NCI-H187 (cell line): ENCODE measurements at places on chromosomes 13 and 19.

DNA sequence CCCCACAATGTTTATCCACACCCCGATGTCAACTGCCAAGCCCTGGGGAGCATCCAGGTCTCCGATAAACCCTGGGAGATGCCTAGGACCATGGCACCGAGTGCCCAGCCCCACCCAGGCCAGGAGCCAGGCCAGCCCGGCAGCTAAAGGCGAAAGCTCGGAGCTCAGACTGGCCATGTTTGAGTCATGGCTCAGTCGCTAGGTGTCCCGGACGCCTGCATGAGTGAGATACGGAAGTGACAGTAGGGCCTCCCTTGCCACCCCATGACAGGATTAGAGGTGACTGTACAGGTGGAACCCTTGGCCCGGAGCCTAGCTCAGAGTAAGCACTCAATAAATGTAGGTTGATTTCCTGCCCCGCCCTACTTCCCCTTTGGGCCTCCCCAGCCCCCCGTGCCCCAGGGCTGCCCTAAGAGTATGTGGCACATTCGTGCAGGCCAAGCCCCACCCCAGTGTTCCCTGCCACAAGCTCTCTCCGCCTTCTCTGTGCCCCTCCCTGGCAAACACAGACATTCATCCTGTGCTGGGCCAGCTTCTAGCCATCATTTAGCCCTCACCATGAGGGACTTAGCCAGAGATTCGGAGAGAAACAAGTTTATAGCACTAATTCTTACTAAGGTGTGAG is 5.8 kb upstream of the TPM4 start:
- DNase-seq = no peak

- no peak for DNase-seq
These were observed at the start of gene LIM2 for GRCh38 chr19:51387924-51388389. Gene LIM2, minus strand, starts transcription at chr19:51387974. Its CDS starts 531 bp downstream, at chr19:51387443.

DNA sequence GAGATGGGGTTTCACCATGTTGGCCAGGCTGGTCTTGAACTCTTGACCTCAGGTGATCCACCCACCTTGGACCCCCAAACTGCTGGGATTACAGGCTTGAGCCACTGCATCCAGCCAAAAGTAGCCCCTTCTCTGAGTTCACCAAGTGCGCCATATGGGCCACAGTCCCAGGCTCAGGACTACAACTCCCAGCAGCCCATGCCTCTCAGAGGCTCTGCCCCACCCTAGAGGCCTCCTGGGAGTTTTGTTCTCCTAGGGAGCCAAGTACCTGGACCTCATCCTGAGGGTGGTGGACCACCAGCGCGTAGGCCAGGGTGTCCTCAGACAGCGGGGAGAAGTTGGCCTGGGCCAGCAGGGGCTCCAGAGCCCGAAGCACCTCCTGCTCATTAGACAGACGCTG is 18.8 kb downstream of the TMEM143 start:
- no peak for DNase-seq

DNA sequence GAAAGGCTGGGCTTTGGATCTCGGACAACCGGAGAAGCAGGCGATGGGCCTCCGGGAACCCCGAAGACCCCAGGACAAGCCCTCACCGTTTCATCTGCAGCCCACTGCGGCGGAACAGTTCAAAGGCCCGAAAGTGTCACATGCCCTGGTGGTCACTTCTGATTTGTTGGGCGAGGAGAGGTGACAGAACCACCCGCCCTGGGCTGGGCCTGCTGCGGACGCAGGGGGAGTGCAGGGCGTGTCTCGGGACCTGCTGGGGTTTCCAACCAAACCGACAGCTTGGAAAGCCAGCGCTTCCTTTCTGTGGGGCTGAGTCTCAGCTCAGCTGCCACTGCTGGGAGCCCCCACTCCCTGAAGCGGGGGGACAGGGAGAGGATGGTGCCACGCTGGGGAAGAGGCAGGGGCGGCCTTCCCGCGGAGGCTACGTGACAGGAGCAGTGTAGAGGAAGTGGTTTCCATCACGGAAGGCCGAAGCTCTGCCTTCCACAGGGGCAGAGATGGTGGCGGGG is 22.8 kb upstream of the ZBTB7A start:
- no peak for DNase-seq

- DNase-seq = no peak
These were observed 103.9 kb upstream of the UBL3 start for GRCh38 chr13:29954082-29955028.

DNA sequence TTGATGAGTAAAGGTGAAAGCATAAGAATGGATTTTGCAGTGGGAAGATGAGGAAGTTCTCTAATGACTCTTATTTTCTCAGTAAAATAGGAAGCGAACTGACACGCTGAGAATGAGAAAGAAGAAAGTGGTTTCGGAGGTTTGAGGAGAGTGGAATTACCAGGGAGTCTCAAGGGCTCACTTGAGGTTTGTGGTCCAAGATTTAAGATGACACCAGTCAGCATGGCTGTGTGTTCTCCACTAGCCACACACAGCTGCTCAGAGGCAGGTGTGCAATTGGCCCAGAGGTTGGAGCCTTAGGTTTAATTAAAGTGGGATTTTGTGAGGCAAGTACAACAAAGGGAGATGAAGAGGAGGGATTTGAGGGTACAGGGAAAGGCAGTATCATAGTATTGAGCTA is 99.6 kb upstream of the NBEA start:
- no peak for DNase-seq
